GM12891 (cell line): ENCODE measurements at places on chromosomes 13 and 19.

DNA sequence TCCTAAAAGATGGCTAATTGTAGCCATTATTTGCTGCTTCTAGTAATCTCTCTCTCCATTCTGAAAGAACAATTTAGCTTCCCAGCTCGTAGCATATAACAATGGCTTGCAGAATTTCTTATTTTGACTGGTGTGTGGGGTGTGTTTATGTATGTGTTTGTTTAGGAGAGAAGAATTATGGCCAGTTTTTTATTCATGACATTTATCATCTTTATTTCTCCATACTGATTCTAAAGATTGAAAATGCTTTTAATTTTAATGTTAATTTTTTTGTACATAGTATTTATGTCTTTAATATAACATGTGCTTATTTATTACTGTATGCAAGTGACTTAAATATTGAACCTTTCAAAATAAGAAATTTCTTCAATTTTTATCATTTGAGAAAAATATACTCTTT lies 115.8 kb upstream of the TMTC4 start:
- no peak for DNase-seq

DNA sequence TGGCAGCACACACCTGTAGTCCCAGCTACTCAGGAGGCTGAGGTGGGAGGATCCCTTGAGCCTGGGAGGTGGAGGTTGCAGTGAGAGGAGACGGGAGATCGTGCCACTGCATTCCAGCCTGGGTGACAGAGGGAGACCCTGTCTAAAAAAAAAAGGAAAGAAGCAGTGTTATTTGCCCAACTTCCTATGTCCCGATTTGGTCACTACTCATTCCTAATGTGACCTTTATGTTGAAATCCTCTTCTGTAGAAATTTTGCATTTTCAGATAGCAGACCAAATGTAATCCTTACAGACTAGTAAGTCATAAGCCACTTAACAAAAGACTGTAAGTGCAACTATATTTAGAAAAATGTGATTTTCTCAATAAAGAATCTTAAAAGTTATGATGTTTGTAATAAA lies 18.2 kb upstream of the STK24 start:
- no peak for DNase-seq

DNA sequence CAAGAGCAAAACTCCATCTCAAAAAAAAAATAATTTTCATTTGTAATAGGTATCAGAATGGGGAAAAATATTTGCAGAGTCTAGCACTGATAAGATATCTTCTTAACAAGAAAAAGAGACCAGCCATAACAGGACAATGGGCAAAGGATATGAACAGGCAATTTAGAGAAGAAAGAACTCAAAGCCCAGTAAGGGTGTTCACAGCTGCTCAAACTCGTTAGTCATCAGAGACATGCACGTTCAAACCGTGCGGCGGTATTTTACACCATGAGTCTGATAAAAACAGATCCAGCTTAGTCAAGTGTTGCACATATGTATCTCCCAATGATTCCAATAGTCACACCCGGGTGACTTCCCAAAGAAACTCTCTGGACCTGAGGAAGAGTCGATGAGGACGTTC lies 13.7 kb upstream of the NCCRP1 start:
- DNase-seq: no peak

DNA sequence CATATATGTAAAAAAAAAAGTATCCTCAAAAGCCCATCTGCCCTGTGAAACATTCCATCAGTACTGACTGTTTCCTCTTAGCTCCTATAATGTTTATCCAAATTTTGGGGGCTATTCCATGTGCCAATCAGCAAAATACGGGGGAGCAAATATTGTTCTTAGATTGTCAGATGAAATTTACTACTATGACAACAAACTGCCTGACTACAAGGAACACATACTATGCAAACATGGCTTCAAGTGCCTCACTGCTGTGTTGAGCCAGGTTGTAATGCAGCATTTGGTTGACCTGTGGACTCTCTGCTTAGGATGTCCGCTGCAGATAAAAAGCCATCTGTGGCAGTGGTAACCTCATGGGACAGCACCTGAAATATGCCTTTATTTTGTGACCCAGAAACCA lies 98.2 kb upstream of the SCEL start:
- DNase-seq: no peak

- DNase-seq: no peak
Observed at GRCh38 chr19:13382633-13382938, 123.7 kb downstream of the CACNA1A start.

DNA sequence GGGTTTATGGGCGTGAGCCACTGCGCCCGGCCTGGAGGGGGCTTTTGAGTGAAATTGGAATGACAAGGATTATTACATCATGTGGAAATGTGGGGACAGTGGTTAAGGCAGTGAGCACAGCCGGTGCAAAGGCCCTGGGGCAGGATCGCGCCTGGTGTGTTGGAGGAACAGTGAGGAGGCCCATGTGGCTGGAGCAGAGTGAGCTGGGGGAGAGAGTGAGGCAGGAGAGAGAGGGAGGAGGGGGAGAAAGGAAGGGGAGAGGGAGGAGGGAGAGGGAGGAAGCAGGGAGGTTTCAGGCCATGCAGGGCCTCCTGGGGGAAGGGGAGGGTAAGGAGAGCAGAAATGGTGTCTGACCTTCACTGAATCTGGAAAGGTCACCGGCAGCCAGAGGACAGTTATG lies 11.3 kb upstream of the CELF5 start:
- no peak for DNase-seq

- DNase-seq: no peak
Observed at GRCh38 chr13:87198371-87198770, 472.8 kb upstream of the SLITRK5 start.

DNA sequence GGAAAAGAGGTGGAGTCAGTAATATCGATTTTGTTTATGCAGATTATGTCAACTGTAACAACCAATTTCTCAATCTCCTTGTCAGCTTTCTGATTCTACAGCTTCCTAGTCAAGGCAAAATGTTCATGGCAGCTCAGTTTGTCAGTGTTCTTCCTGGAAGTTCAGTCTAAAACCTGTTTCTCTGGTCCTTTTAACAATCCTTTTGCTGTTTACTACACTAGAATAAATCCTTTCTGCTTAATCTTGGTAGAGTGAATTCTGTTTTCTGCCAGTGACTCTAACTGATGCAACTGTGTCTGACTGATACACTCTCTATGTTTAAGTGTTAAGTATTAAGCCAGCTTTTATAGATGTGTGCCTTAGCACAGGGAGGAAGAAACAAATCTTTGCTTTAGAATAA lies 516.9 kb upstream of the KLF12 start:
- no peak for DNase-seq

GRCh38 chr13:83498045-83498444 lies 384.2 kb downstream of the SLITRK1 start:
- no peak for DNase-seq

DNA sequence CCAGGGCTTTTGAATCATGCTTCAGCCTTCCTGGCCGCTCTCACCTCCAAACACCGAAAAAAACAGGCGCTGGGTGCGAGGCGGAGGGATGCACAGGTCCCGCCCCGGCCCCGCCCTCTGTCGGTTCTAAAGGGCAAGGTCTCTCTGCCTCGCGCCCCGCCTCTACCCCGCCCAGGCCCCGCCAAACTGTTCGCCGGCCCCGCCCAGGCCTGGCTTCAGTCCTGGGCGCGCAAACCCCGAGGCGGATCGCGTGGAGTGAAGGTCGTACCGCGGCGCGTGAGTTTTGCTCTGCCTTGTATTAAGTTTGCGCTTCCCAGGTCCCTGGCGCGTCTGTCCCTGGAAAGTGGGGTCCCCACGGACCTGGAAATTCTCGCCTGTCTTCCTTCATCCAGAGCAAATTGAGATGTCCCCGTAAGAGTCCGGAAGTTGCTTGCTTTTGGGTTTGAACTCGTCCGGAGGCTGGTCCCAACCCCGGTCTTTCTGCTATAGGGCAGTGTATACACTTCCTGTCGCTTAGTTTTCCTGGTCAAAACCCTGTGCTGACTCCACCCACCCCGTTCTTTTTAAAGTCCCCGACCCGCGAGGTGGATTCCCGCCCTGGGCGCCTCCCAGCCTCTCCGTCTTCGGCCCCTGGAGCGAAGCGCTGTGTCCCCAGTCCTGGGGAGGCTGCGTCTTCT lies 8.4 kb downstream of the ZNF808 start:
- peak; percentile 56 for DNase-seq

- no peak for DNase-seq
Observed at GRCh38 chr13:45109102-45109720, 11.1 kb upstream of the GTF2F2 start.

- peak; percentile 10 for DNase-seq
Observed at GRCh38 chr13:53782488-53782961, 753.9 kb downstream of the OLFM4 start.

- DNase-seq: peak; percentile 66
Observed at GRCh38 chr19:39413272-39413910, 922 bp downstream of the PLEKHG2 start.
